ENCODE measurements at places on chromosomes 2 and 18.

GRCh38 chr2:121974897-121975661 is 219.6 kb downstream of the TSN start:
- peak; percentile 82 for DNase-seq

GRCh38 chr2:10282611-10283105 is 20.0 kb upstream of the HPCAL1 start:
- DNase-seq, result no peak

DNA sequence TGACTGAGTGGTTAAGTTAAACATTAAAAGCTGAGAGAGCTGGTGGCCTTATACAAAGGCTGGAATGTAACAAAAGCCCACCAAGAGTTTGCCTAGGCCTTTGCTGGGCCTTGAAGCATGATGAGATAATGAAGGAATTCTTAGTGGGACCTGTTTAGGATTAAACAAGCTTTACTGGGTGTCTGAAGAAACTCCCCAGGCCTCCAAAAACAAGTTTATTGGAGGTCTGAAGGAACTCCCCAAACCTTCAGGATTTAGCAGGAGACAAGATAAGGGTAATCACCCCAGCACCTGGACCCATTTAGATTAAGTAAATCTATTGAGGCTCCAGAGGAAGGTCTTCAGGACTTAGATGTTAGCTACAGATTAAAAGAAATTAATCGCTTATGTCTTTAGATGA is 18.7 kb downstream of the PCARE start:
- no peak for DNase-seq

DNA sequence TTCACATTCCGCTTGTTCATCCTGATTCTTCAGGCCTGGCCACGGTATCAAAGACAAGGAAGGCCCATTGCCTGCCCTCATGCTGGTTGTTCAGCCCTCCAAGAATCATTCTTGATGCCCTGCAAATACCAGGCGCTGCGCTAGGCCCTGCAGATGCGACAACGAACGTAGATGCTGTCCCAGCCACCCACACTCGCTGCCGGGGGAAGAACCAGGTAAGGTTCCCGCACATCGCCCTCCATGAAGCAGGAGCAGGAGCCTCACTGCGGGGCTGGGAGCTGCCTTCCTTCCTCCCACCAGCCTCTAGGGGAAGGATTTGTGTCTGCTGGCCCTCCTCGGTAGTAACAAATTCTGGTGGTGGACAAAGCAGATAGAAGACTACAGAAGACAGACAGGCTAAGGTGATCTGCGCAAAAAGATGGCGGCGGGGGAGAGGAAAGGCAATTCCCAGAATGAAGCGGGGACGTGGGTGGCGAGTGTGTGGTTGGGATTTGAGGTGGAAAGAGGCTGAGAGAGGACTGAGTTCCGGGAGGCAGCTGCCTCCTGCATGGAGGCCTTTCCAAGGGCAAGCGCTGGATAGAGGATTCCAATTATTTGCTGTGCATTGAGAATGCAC is 19.8 kb upstream of the GPR55 start:
- DNase-seq, result no peak

DNA sequence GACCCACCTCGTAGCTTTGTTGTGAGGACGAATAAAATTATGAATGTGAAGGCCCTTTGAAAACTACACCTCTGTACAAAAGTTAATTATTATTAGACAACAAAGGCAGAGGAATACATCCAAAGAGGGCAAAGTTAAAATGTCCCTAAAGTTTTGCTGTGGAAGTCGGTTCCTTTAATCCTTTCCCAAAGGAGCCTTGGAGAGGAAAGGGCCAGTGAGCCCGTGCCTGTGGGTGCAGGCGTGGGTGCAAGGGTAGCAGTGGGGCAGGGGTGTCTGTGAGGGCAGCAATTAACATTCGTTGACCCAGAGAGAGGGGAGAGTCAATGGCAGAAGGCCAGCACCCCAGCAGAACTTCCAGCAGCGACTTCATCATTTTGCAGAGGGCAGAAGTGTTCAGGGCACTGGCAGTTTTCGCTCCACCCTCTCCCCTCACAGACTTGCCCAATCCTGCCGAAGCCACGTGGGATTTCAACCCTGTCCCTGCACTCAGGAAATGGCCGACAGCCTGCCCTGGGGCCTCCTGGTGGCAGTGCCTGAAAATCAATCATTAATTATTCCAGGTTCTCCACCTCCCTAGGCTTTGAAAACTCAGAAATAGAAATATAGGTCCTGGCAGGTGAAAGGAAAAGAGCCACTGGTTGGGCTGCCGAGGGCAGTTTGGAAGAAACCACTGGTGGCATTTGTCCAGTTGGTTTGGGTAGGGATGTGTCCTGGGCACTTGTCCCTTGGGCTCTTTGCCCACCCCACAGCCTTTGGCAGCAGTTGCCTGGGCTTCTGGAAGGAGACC is 4.2 kb upstream of the PAX8 start:
- DNase-seq, result no peak

GRCh38 chr18:51009072-51009471 is 20.9 kb upstream of the SMAD4 start:
- DNase-seq, result peak; percentile 75

GRCh38 chr18:24065906-24066305 is 51.4 kb downstream of the TTC39C start:
- no peak for DNase-seq

DNA sequence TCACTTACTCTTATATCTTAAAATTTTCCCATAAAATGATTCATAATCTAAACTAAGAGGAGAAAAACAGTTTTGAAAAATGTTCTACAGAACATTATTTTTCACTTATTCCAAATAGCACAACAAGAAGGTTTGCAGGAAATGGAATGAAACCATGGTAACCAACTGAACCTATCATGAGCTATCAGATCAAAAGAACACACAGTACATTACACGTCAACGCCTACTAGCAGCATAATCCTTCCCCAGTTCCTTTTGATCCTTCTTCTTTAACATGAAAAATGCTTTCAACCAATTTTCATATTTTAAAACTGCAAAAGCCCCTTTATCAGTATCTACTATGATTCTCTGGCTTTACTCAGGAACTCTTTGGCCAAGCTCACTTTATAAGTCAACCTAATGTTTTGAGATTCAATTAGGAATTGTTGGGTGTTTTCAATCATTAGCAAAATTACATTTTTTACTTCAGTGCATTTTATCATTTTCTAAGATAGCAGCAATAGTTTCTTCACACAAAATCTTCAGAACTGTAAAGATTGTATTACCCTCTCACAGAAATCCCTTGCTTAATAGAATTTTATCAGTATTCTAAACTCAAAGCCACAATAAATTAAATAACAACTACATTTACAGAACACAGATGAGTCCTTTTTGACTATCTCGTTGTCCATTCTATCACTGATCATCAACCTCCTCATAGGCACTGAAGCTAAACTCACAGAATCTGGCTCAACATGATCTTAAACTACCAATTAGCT is 102.5 kb downstream of the CHN1 start:
- no peak for DNase-seq

DNA sequence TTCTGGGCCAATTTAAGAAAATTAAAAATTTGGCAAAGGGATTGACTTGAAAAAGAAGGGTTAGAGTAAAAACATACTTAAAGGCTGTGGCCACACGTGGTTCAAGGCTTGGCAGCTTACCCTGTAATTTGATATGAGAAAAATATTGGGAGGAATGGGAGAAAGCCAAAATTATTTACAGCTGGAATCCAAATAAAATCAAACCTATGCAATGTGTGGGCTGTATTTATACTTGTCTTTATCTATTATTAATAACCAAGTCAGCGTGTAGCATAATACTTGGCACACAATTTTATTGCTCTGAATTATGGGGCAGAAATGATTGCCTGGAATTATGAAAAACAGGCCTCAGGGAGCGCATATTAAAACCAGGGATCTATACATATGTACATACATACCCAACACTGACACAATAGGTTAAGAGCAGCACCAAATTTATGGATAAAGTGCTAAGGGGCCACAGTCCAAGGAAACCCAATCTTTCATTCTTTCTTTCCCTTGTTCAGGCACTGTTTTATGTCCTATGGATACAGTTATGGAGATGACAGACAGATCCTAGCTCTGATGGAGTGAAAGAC is 35.6 kb downstream of the FAM124B start:
- DNase-seq, result no peak

DNA sequence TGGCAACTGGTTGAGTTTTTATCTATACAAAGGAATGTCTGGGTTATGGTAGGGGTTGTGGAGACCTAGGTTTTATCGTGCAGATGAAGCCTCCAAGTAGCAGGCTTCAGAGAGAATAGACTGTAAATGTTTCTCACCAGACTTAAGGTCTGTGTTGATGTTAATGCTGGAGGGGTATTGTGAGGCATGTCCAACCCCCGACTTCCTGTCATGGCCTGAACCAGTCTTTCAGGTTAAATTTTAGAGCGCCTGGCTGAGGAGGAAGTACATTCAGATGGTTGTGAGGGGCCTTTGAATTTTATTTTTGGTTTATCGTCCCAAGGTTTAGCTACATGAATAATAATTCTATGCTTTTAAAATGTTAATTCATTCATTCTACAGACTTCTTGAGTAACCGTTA is 435.1 kb downstream of the DLGAP1 start:
- DNase-seq, result no peak

GRCh38 chr2:67208887-67209500 is 188.1 kb upstream of the ETAA1 start:
- no peak for DNase-seq

- DNase-seq, result no peak
Measured at GRCh38 chr2:29747786-29748470, 173.5 kb downstream of the ALK start.

DNA sequence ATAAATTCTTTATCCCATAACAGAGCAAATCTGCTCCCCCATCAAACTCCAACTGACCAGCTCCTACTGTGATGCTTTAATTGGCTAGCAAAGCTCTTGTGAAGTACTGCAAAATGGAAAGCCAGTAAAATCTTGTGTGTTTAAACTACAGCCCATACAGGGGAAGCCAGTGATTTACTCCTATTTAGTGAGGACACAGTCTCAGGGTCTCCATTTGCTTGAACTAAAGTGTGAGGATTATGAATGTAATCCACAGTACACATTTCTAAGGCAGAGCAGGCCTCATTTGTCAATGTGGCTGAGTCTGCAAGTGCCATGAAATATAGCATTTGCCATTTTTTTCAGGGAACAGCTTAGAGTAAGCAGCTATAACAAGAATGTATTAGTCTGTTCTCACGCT is 259.3 kb downstream of the PIEZO2 start:
- DNase-seq, result no peak

- DNase-seq, result no peak
Measured at GRCh38 chr18:14970027-14970426, 222.1 kb downstream of the ANKRD30B start.

- DNase-seq, result no peak
Measured at GRCh38 chr2:206832873-206833272, 67.5 kb downstream of the FASTKD2 start.

- DNase-seq, result no peak
Measured at GRCh38 chr2:216520112-216520511, 21.5 kb downstream of the RPL37A start.

GRCh38 chr2:232697807-232698110 is 628 bp downstream of the GIGYF2 start:
- no peak for DNase-seq

DNA sequence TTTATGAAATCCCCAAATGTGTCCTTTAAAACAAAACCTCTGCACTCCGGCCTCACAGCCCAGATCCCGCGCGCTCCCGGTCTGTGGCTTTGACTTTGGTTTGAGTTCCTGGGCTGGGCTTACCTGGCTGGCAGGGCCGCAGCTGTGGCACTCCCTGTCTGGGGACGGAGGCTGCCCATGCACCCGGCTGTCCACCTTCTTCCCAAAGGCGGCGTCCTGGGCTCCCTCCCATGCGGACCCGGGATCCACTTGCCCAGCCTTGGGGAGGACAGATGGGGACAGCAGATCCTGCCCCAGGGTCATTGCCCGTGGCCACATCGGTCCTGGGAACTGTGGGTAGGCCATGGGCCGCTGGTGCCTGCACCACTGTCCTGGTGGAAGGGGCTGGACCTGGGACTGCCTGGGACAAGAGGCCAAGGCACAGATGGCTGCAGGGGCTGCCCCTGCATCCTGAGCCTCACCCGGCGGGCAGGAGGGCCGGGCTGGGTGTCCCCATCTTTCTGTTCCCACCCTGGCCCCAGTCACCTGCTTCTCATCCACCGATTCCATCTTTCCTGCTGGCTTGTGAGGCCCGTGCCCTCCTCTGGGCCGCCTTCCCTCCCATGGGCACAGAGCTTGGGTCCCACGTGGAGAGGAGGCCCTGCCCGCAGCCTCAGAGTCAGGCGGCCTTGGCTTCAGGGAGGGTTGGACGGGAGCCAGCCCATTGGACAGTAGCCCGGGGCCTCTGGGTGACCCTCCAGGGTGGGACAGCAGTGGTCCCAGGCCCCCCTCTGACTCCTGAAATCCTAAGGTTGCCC is 27.7 kb downstream of the NFATC1 start:
- DNase-seq, result no peak

GRCh38 chr2:219086196-219086595 is 25.5 kb upstream of the IHH start:
- DNase-seq, result no peak

DNA sequence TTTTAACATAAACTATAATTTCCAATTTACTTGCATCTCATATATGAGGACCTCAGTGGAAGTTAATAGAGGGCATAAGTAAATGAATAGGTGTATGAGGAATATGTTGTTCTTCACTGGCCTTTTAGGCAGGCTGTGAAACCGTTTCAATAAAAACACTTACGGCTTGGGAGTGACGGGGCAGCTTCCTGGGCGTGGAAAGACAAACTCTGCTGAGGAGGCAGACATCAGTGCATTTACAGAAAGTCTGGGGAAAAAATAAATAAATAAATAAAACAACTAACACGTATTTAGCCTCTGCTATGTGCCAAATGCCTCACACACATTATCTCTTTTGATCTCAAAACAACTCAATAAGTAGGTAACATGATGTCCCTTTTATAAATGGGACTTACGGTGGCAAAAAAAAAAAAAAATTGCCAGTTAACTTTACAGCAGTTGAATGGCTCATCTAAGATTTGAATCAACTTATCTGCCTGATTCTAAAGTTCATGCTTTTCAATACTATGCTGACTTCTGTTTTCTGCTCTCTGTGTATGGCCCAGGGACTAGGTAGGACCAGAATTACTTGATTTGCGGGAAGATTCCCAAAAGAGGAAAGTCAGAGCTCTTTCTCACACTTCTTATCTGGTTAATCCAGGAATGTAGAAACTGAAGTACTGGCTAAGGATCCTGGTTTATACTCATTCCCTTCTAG is 77.5 kb upstream of the LRATD1 start:
- no peak for DNase-seq

- DNase-seq, result peak; percentile 35
Measured at GRCh38 chr2:64582774-64583340, 58.7 kb downstream of the AFTPH start.

- DNase-seq, result no peak
Measured at GRCh38 chr2:17429130-17429529, 89.1 kb downstream of the RAD51AP2 start.

DNA sequence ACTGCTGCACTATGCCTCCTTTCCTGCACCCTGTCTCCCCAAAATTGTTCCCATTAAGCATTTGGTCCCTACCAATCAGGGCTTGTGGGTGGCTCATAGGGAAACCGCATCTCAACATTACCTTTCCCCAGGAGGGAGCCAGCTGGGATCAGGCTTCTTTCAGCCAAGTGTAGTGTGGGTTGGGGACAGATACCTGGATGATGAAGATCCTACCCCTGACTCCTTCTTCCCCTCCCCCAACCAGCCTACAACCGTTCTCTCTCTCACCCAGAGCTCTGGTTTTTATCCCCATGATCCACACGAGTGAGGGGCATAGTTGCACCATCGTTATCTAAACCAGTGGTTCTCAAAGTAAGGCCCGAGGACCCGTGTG is 40.0 kb downstream of the ACOXL start:
- no peak for DNase-seq
